ENCODE measurements at places on chromosomes 5 and 9.

GRCh38 chr5:136000932-136001331, 27.9 kb upstream of the TGFBI start:
- DNase-seq = no peak

GRCh38 chr5:17455942-17456341, 42.1 kb upstream of the TAF11L2 start:
- no peak for DNase-seq

GRCh38 chr9:122364117-122364782, 6.6 kb upstream of the PTGS1 start:
- DNase-seq = no peak

- DNase-seq = no peak
Observed at GRCh38 chr9:87798261-87798833, 72.4 kb downstream of the CTSL start.

DNA sequence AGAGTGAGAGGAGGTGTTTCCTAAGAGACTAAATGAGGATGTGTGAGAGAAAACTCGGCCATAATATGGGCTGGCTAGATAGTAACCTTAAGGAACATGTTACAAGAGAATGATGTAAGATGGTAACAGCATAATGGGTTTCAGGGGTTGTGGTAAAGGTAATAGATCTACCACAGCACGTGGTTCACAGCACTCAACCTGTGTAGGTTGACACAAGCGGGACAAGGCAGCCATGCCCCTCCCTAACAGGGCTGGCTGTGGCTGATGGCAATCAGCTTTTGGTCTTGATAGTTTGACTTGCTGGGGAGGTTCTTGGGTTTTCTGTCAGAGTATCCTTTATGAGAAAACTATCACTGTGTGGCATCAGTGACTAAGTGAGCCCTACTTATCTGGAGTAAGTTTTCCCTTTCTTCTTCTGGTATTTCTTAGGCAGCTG, 138.6 kb downstream of the TRIO start:
- DNase-seq = no peak

DNA sequence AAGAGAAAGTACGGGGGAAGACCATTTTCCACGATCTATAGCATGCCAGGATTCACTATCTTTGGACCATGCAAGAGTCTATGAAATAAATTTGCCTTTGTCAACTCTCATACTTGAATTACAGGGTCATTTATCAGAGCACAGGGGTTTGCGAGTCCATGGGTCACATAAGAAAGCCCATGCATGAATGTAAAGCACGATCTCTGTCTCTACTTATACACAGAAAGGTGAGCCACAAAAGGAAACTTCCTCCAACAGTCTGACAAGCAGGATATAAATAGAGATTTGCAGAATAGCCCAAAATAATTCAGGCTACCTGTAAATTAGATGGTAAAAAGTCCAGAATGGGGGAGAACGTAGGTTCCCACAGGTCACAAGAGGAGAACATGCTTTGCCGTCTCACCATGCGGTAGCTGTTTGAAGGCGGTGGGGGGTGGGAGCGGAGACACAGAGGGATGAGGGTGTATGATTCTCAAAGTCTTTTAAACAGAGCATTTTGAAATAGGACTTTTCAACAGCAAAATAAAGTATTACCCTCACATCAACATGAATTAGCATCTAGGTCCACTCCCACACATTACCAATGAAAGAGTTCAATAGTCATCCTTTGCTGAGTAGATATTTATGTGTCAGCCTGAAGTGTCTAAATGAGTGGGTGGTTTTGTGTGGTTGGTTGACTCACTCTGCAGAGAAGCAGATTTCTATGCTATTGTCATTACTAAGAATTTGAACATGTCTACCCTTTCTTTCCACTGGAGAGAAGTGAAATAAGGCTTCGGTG, 279.7 kb downstream of the EBF1 start:
- peak; percentile 94 for DNase-seq

GRCh38 chr9:117412841-117413240, 2.0 kb downstream of the ASTN2 start:
- no peak for DNase-seq

DNA sequence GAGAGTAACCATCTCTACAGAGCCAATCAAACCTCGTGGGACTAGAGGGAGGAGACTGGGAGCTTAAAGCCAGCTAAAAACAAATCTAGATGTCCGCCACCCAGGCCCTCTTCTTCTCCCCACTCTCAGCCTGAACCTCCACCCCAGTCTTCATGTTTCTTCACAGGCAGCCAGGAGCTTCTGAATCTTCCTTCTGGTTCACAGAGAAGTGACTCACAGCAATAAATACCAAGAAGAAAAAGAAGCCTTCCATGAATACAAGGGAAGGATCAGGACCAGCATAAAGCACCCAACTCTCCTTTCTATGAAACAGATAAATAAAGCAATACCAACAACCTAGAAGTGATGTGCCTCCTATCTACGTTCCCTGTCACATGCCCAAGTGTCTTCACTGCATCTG, 103.3 kb upstream of the SLIT3 start:
- DNase-seq = no peak

DNA sequence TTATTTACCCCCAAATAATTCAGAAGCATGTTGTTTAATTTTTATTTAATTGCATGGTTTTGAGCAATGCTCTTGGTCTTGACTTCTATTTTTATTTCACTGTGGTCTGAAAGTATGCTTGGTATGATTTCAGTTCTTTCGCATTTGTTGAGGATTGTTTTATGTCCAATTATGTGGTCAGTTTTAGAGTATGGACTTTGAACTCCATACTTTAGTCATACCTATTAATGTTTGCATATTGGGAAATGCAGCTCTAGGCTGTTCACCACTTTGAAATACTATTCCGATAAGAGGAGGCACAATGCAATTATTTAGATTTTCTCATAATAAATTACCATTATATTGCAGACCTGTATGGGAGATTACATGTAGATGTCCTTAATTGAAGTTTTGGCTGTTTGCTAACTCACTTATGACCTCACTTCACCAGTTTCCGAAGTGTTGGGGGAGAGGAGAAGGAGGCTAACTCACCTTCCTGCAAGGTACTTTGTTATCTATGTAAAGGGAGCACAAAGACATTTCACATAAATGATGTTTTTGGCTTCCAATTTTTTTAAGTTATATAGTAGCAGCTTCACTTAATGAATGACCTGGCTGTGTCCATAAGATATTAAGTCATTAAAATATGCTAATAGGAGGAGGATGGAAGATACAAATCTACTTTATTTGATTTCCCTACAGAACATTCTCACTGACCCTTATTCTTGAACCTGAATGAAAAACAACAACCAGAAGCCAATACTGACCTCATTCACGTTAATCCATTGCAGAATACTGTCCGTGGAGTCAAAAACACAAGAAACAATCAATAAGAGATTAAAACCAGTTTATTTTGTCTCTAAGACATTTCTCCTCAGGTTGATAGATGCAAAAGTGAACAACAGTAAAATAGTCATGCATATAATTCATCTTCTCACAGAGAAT, 970.3 kb upstream of the ARRDC3 start:
- DNase-seq = no peak

- DNase-seq = no peak
Observed at GRCh38 chr5:132837868-132838267, 7.4 kb upstream of the SHROOM1 start.

DNA sequence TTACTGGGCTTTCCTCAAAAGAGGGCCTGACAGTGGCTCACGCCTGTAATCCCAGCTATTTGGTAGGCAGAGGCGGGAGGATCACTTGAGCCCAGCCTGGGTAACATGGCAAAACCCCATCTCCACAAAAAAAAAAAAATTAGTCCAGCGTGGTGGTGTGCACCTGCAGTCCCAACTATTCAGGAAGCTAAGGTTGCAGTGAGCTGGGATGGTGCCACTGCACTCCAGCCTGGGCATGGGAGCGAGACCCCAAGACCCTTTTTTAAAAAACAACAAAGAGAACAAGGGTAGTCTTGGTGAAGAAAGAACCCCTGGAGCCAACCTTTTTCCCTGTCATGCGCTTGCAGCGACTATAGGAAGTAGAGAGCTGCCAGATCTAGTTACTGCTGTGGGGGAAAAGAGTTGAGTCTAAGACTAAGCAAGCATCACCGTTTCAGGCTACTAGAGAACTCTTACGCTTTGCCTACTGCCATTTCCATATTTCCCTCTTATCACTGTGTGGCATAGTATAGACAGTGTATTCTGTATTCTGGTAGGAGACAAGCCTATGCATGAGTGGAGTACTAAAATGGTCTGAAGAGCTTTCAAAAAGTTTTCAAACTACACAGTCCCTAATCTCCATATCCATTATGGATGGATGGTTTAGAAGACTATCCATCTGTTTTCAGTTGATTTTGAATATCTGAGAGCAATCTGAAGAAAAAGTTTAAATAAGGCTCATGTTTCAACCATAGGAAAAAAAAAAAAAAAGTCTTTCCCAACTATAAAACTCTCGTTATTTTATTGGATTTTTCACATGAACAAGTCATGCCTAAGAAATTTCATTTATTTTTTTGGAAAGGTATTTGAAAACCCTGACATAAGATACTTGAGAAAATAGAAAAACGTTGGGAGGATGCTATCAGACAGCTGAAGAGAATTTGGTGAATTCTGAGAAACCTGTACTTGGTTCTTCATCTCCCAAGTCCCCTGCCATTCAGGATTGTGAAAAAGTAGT, 2.6 kb downstream of the C9orf40 start:
- no peak for DNase-seq

GRCh38 chr9:15231788-15232635, 75.0 kb downstream of the TTC39B start:
- DNase-seq = no peak

GRCh38 chr9:95626885-95627558, 110.3 kb upstream of the PTCH1 start:
- no peak for DNase-seq

GRCh38 chr5:72661405-72661804, 154.2 kb upstream of the ZNF366 start:
- DNase-seq = peak; percentile 50

DNA sequence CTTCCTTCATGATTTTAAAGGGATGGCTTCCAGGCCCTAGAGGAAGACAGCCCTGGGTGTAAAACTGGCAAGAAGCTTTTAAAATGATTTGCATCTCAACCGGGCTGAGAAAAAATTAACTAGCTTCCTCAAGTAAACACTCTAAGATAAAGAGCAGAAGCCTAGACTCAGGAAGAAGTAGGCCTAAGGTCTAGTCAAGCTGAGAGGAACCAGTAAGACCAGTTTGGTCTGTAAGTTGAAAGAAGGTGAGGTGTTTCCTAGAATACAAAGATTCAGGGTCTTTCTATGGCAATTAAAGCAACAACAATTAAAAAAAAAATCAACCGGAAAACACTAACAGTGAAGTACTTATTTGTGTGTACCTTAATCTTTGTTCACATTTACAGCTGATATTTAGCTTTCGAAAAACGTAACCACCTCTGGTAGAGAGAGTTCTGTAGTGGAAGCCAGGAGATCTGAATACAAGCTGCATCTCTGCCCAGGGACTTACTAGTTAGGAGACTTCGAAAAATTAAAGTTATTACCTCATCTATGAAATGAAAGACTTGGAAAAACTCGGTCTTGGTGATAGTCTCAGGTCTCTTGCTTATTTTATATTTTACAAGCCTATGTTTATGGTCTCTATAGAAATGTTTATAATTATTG, 75.7 kb downstream of the TUSC1 start:
- DNase-seq = no peak

DNA sequence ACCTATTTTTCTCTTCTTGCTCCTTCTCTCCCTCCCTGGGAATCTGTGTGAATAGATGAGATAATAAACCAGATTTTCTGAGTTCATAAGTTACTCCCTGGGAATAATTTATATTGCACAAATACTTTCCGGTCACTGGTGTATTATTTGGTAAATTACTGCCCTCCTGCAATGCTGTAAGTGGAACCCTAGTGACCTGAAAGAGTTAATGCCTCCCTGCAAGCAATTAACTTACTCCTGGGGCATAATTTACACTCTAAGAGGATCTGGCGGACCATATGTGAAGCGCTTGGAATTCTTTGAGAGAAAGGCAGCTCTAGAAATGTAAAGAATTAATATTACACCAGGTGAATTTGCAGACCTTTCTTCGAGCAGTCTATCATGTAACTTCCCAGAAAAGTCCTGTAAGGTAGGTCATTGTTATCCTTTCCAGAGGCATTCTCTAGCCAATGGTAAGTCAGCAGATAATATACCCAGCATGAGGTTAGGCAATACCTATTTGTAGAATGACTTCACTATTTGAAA, 7.0 kb upstream of the GDNF start:
- no peak for DNase-seq

DNA sequence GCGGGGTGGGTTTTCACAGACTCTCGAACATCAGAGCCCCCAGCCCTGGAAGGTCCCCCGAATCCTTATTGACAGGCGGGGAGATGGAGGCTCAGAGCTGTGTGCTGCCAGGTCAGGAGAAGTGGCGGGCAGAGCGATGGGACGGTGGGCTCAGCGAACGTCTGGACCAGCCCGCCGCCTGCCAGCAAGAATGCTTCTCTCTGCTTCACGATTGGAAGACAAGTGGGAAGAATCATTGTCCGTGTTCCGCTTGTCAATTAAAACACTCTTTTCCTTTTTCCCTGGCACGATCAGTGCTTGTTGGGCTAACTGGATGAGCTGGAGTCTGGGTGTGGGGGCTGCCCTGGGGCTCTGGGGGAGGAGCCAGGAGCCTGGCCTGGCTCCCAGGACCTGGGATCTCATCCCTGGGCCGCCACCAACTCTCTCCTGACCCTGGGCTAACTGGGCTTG, 1.6 kb downstream of the COL5A1 start:
- no peak for DNase-seq

GRCh38 chr5:52448111-52448510, 339.6 kb upstream of the ITGA1 start:
- DNase-seq = no peak

DNA sequence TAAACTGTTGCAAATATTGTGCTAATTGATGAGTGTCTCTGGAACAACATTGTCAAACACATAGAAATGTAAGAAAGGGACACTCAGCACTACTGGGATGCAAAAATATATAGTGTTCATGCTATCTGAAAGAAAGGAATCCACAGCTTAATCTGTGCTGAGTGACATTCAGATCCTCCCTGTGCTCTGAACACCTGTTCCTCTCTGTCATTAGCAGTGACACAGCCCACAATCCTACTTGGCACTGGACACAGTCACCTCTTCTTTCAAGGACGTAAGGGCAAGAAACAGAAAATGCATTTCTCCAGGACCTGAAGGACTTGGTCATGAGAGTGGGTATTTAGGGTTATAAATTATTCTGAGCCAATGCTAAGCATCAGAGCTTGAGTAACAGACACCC, 121.4 kb upstream of the SV2C start:
- DNase-seq = no peak

- DNase-seq = peak; percentile 91
Observed at GRCh38 chr5:140220032-140220697, 45.2 kb downstream of the CYSTM1 start.

GRCh38 chr5:126525630-126526245, 69.3 kb downstream of the ALDH7A1 start:
- no peak for DNase-seq

DNA sequence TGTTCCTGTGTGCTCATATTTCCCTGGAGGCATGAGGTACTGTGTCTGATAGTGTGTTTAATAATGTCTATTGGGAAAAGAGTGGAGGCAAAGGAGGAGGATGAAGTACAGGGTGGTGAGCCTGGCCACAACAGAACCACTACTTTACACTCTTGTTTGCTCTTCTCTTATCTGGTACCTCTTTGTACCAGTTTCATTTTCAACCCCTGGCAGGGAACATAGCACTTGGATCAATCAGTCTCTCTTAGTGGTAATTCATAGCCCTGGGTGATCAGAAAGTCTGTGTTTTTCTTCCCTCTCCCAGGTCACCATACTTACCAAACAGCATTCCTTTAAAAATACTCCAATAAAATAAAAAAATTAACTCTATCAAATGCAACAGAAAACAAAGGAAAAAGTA, 105.4 kb downstream of the DMRT2 start:
- no peak for DNase-seq
